ENCODE measurements at places on chromosomes 1 and 21.

- no peak overlapping the region for H3K4me3 ChIP-seq
- no peak overlapping the region for H3K27ac ChIP-seq
- H3K36me3 ChIP-seq, result no peaks in the 10 kb centered on the region
- H3K4me1 ChIP-seq, result no peaks in the 10 kb centered on the region
- no peak for DNase-seq
These were observed 19.0 kb upstream of the CD2 start for GRCh38 chr1:116735246-116735645.

DNA sequence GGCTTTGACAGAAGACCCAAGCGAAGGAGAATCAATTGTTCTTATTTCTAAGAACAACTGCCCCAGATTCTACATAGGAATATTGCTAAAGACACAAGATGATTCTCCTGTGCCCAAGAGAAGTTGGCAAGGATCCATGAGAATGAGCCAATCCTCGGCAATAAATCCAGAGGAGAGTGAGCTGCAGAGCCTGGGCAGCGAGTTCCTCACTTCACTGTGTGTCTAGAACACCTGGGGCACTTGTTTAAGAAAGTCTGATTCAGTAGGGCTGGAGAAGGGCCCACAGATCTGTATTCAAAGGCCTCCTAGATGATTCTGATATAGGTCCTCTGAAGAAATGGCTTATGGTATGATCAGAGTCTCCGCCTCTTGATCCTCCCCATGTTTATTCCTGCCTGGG, 31.8 kb downstream of the GADD45A start:
- no peak overlapping the region for H3K4me3 ChIP-seq
- H3K36me3 ChIP-seq, result no peaks in the 10 kb centered on the region
- no peaks in the 10 kb centered on the region for H3K27me3 ChIP-seq
- peak overlapping the region; percentile 19 for H3K27ac ChIP-seq

GRCh38 chr1:162633081-162633762, 958 bp downstream of the DDR2 start:
- H3K27me3 ChIP-seq, result no peaks in the 10 kb centered on the region
- no peaks in the 10 kb centered on the region for H3K36me3 ChIP-seq
- H3K4me3 ChIP-seq, result no peak overlapping the region
- H3K4me1 ChIP-seq, result no peaks in the 10 kb centered on the region
- no peak for DNase-seq

DNA sequence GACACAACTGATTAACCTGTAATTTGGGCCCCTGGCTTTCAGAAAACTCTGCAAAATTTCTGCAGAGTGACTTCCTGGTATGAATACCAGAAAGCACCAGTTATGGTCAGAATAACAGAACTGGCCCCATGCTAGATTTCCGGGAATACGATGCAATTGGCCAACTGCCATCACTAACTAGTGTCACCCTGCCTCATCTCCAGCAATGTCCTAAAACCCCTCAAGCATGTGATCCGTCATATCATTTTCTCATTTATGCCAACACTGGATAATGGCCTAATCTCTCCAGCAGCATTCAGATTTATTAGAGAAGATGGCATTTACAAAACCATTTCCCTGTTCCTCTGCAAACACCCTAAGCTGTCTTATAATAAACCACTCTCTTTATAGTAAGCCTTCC, 15.4 kb downstream of the KAZN start:
- DNase-seq, result no peak
- peaks cover 40% of the 10 kb centered on the region for H3K27me3 ChIP-seq
- H3K4me3 ChIP-seq, result no peak overlapping the region
- no peaks in the 10 kb centered on the region for H3K36me3 ChIP-seq
- no peaks in the 10 kb centered on the region for H3K4me1 ChIP-seq

- no peaks in the 10 kb centered on the region for H3K36me3 ChIP-seq
- DNase-seq, result no peak
These were observed 21.2 kb upstream of the PRKACB start for GRCh38 chr1:84122780-84123382.
